G401 (cell line): ENCODE measurements at places on chromosomes 13 and 19. TPM values are rescaled to one million over a fixed set of nuclear protein-coding genes. Genes with fewer than 3 reads are reported as not detected.

ERICH6B gene
- not detected in 2 replicates for total RNA-seq

ZNF793 gene
- not detected in 2 replicates for total RNA-seq

PALM gene
- 30.0 and 49.6 TPM in 2 replicates for total RNA-seq

ZNF491 gene
- not detected in 2 replicates for total RNA-seq

CELF5 gene
- total RNA-seq, result 1.5 and 1.7 TPM in 2 replicates

R3HDM4 gene
- 12.7 and 13.9 TPM in 2 replicates for total RNA-seq

ZNF541 gene
- total RNA-seq, result not detected in 2 replicates

PABPC3 gene
- total RNA-seq, result 0.12 and 0.24 TPM in 2 replicates

IFNL1 gene
- total RNA-seq, result not detected in 2 replicates

RGS9BP gene
- total RNA-seq, result 5.4 and 7.8 TPM in 2 replicates

GPR4 gene
- 0.14 TPM in 1 of 2 replicates, not detected in the other for total RNA-seq

CYP2A6 gene
- total RNA-seq, result not detected in 2 replicates

PNMA8B gene
- not detected in 2 replicates for total RNA-seq

ZNF570 gene
- 1.9 and 3.0 TPM in 2 replicates for total RNA-seq

MED4 gene
- total RNA-seq, result 32.6 and 37.9 TPM in 2 replicates

KCNRG gene
- total RNA-seq, result 0.92 TPM in 1 of 2 replicates, not detected in the other

DACH1 gene
- total RNA-seq, result not detected in 2 replicates

CHMP2A gene
- total RNA-seq, result 71.9 and 97.7 TPM in 2 replicates

CIC gene
- total RNA-seq, result 14.3 and 21.2 TPM in 2 replicates

CCDC122 gene
- not detected in 2 replicates for total RNA-seq

COL5A3 gene
- not detected in 2 replicates for total RNA-seq

TEX101 gene
- total RNA-seq, result 1.7 TPM in 1 of 2 replicates, not detected in the other

FAM83E gene
- total RNA-seq, result 0.34 TPM in 1 of 2 replicates, not detected in the other

CPB2 gene
- total RNA-seq, result not detected in 2 replicates

ZNF585A gene
- total RNA-seq, result 4.9 and 6.5 TPM in 2 replicates

PNMA8C gene
- total RNA-seq, result not detected in 2 replicates

RNF113B gene
- not detected in 2 replicates for total RNA-seq

LHB gene
- total RNA-seq, result not detected in 2 replicates

AKAP8L gene
- total RNA-seq, result 86.3 and 92.4 TPM in 2 replicates

ZNF878 gene
- total RNA-seq, result 1.4 and 1.9 TPM in 2 replicates

B3GNT3 gene
- total RNA-seq, result not detected in 2 replicates

CATSPERD gene
- not detected in 2 replicates for total RNA-seq

RNF225 gene
- not detected in 2 replicates for total RNA-seq

COMMD6 gene
- total RNA-seq, result 57.5 and 63.5 TPM in 2 replicates

TTC9B gene
- not detected in 2 replicates for total RNA-seq

TNNI3 gene
- 13.5 and 25.2 TPM in 2 replicates for total RNA-seq

MCEMP1 gene
- not detected in 2 replicates for total RNA-seq

RFPL4A gene
- 0.49 and 3.1 TPM in 2 replicates for total RNA-seq

LPAR2 gene
- total RNA-seq, result 5.6 and 6.3 TPM in 2 replicates

FBXO27 gene
- 44.0 and 52.2 TPM in 2 replicates for total RNA-seq

CBY2 gene
- total RNA-seq, result not detected in 2 replicates

KLK10 gene
- not detected in 2 replicates for total RNA-seq

CNMD gene
- not detected in 2 replicates for total RNA-seq

PGLYRP1 gene
- not detected in 2 replicates for total RNA-seq

MAP4K1 gene
- total RNA-seq, result 0.62 TPM in 1 of 2 replicates, not detected in the other

DCLK1 gene
- total RNA-seq, result not detected in 2 replicates

FPR2 gene
- total RNA-seq, result not detected in 2 replicates

DNAJC15 gene
- total RNA-seq, result 8.4 and 16.3 TPM in 2 replicates

CACNA1A gene
- total RNA-seq, result 0.24 and 0.31 TPM in 2 replicates
